ENCODE measurements at places on chromosomes 2 and 18. TPM values are rescaled to one million over a fixed set of nuclear protein-coding genes. Genes with fewer than 3 reads are reported as not detected.

TRIM43 gene
- total RNA-seq, result not detected

SFT2D3 gene
- 8.3 TPM for total RNA-seq

ONECUT2 gene
- 0.11 TPM for total RNA-seq

SOWAHC gene
- total RNA-seq, result 20.8 TPM

TDRD15 gene
- not detected for total RNA-seq

AGXT gene
- not detected for total RNA-seq

RAD51AP2 gene
- total RNA-seq, result not detected

RGPD3 gene
- 0.75 TPM for total RNA-seq

SERPINB10 gene
- total RNA-seq, result not detected

ANKRD53 gene
- 1.4 TPM for total RNA-seq

COL4A3 gene
- 1.1 TPM for total RNA-seq

SNRNP27 gene
- 157 TPM for total RNA-seq

MAB21L4 gene
- not detected for total RNA-seq

HMSD gene
- not detected for total RNA-seq
